ENCODE measurements at places on chromosomes 1 and 21. TPM values are rescaled to one million over a fixed set of nuclear protein-coding genes. Genes with fewer than 3 reads are reported as not detected.

The DNAJC28 gene
- total RNA-seq = 1.9 TPM

The TMEM125 gene
- total RNA-seq = not detected

The ARHGEF10L gene
- total RNA-seq = 18.7 TPM

The TMCC2 gene
- 3.2 TPM for total RNA-seq

The CADM3 gene
- not detected for total RNA-seq

The LRRC38 gene
- total RNA-seq = not detected

The ZCCHC17 gene
- total RNA-seq = 45.3 TPM

The PDZK1 gene
- under 0.01 TPM for total RNA-seq

The PTPN14 gene
- 77.3 TPM for total RNA-seq

The SPATA17 gene
- total RNA-seq = 0.86 TPM

The MR1 gene
- 35.8 TPM for total RNA-seq

The UMODL1 gene
- total RNA-seq = not detected

The PIK3C2B gene
- total RNA-seq = 7.3 TPM

The TLCD4 gene
- 0.86 TPM for total RNA-seq

The ZZZ3 gene
- 63.8 TPM for total RNA-seq

The CFHR3 gene
- total RNA-seq = not detected

The EFNA3 gene
- 0.43 TPM for total RNA-seq

The AMY1C gene
- total RNA-seq = not detected

The CLDN17 gene
- total RNA-seq = not detected

The FCRL1 gene
- not detected for total RNA-seq

The IL24 gene
- 0.86 TPM for total RNA-seq

The CD53 gene
- total RNA-seq = not detected

The NPHS2 gene
- not detected for total RNA-seq

The SELENON gene
- 23.7 TPM for total RNA-seq

The RPE65 gene
- total RNA-seq = not detected

The B4GALT3 gene
- 22.5 TPM for total RNA-seq

The S1PR1 gene
- 12.9 TPM for total RNA-seq

The ANXA9 gene
- 0.86 TPM for total RNA-seq

The S100B gene
- total RNA-seq = not detected

The MIER1 gene
- total RNA-seq = 34.1 TPM

The MCOLN3 gene
- total RNA-seq = 0.97 TPM

The CAMK1G gene
- total RNA-seq = 2.6 TPM

Measured in fibroblast of villous mesenchyme (primary cell).